ENCODE measurements at places on chromosomes 5 and 9.
A peak's percentile ranks its signal among the peaks of the same experiment; 100 is the strongest.

GRCh38 chr5:116876240-116876840, 301.7 kb upstream of the SEMA6A start:
- DNase-seq, result no peak

DNA sequence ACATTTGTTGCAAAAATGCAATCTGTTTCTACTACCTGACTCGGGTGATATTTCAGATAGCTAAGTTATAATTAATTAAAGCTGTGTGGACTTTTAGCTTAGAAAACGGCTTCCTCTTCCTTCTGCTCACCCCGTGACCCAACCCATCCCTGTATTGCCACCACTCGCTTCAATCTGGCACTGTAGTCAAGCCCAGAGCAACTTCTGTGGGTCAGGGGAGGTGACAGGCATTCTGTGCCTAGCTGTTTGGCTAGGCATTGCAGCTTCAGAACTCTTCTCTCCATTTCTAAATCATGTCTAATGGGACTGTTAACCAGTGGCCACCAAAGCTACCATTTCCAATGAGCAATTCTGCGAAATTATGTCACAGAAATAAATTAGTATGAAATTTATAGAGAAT, 179.7 kb upstream of the TLX3 start:
- no peak for DNase-seq

GRCh38 chr9:89342948-89343347, 24.6 kb downstream of the SECISBP2 start:
- peak; percentile 71 for DNase-seq

GRCh38 chr9:98491231-98491651, 217.5 kb downstream of the GABBR2 start:
- DNase-seq, result no peak

- peak; percentile 91 for DNase-seq
Measured at GRCh38 chr9:35906923-35907699, 1.1 kb downstream of the HRCT1 start.

DNA sequence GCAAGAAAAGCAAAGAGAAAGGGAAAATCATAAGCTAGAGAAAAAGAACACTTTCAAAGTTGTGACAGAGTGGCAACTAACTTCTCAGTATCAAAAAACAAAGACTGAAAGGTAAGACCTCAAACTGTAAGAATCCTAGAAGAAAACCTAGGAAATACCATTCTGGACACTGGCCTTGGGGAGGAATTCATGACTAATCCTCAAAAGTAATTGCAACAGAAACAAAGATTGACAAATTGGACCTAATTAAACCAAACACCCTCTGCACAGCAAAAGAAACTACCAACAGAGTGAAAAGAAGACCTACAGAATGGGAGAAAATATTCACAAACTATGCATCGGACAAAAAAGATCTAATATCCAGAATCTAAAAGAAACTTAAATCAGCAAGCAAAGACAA, 79.1 kb downstream of the FEM1C start:
- DNase-seq, result no peak

All from osteoblast (primary cell).